ENCODE measurements at places on chromosomes 4 and X.

GRCh38 chr4:145868637-145869409 lies 69.8 kb downstream of the ZNF827 start:
- DNase-seq = no peak

DNA sequence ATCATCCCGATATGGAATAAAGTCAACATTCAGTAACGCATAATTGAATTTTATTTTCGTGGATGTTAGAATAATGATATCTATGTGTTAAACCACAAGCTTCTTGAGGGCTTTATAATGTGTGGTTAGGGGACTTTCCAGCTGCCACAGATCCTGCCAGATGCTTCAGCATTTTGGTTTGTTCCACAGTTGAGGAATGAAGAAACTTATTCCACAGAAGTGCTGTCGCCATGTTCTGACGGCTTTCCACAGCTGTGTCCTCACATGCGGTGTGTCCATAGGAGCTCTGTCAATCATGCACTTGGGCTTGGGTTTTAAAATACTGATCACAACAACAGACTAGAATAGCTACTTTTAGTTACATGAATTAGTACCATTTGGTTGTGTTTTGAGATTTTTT lies 411.9 kb downstream of the TRIML1 start:
- DNase-seq = no peak

DNA sequence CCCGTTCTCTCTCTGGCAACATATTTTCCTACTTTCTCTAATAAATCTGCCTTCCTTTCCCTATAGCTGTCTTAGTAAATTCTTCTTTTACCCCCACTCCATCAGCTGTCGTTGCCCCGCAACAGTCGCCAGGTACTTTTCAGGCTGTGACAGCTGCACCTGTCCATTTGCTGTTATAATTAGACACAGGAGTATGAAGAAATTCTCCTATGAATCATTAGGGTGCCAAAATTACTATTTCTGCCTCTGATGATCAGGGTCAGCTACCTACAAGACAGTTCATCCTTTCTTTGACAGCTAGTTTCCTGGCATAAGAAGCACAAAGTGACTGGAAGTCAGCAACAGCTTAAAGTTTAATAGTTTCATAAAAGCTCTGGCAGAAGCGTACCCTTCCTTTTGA lies 19.5 kb upstream of the GALNTL6 start:
- DNase-seq = no peak

GRCh38 chr4:91829531-91829930 lies 474.2 kb upstream of the GRID2 start:
- no peak for DNase-seq

DNA sequence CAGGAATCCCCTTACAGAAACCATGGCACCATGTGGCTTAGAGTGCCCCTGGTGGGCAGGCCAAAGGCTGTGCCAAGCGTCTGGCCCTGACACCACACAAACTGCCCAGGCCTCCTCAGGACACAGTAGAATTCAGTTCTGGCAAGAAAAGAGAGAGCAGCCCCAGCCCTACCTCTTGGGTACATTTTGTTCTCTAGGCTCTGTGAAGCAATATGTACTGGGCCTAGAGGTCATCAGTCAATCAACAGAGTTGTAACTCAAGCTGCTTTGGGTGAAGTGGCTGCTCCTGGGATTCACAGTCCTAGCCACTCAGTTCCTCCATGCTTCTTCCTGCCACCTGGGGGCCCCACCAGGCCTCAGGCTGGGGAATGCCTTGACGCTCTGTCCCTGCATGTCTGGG lies 158.1 kb upstream of the MAMLD1 start:
- DNase-seq = no peak

DNA sequence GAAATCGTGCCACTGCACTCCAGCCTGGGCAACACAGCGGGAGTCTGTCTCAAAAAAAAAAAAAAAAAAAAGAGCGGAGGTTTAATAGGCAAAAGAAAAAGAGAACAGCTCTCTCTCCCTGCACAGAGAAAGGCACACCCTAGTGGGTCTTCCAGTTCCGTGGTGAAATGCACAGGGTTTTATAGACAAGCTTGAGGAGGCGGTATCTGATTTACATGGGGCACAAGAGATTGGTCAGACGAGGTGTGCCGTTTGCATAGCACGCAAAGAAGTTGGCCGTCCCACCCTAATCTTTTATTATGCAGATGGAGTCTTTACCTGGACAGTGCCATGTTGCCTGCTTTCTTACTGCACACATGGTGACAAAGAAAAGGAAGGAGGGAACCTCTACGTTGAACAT lies 33.5 kb upstream of the REST start:
- DNase-seq = no peak

DNA sequence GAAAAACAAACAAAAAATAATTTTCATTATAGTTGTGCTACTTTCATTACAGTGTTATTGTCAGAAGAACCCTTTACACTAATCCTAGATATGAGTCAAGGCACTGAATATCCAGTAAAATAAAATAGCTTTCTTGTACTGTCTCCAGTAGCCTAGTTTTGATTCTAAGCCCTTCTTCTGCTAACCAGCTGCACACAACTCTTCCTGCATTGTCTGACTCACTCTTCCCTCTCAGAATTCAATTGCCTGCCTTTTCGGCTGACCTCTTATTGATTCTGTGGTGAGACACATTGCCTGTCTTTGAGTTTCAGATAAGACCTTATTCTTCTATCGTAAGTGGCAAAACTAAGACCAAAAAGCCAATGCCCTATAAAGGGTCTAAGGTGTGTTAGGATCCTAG lies 26.7 kb upstream of the PCDH18 start:
- no peak for DNase-seq

DNA sequence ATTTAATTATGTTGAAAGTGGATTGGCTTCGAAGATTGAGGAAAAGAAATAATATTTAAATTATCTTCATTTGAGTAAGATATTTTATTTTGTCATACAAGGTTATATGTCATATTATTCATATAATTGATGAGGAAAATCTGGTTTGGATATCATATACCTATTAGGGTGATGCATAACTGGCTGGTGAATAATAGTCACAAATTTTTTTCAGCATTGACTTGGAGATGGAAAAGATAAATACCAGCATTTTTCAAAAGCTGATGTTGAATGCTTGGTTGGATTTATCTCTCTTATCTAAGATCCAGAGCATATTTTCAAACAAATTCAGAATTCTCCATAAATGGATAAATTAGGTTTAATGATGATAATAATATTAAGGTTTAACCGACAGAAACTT lies 93.5 kb upstream of the SLIT2 start:
- DNase-seq = no peak

- DNase-seq = no peak
Measured at GRCh38 chr4:154433543-154433942, 58.1 kb downstream of the DCHS2 start.

DNA sequence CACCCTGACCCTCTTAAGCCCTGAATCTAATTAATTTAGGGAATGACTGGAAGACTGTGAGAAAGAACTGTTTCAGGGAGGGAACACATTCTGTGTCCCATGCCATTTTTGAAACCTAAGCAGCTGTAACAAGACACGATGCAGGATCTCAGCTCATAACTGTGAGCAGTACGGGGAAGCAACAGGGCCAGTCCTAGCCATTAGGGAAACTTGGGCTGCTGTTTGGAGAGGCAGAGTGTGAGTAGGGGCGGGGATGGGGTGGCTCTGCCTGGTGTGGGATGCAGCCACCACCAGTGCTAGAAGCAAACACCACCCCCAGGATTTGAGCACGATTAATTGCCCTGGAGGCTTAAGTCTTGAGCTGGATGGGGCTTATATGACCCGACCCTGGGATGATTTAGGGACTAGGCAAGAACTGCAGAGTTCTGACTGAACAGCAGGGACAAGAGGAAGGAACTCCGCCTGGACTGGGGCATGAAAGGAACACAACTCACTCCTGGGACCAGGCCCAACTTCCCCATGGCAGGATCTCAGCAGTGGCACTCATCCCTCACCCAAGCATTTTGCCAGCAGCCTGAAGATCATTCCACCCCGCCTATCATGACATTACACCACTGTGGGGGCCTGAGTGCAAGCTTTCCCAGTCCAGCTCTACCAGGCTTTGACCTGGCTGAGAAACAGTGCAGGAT lies 43.1 kb downstream of the ATRX start:
- no peak for DNase-seq

- no peak for DNase-seq
Measured at GRCh38 chr4:80074651-80075050, 1.6 kb upstream of the ANTXR2 start.

DNA sequence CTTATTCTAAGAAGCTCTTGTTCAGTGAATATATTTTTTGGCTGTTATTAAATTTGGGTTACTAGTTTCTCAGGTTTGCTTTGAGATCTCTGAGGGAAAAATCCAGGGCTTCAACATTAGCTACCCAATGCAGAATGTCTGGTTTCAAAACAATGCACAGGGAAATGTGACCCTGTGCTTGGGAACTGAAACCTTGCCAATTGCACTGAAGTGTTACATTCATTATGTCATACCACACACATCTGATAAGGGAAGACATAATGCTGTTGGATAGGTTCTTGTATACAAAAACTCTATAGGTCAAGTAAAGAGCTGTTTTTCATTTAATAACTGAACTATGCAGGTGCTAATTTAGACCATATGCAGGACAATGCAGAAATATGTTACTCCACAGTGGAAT lies 345.3 kb upstream of the BMP3 start:
- DNase-seq = no peak

DNA sequence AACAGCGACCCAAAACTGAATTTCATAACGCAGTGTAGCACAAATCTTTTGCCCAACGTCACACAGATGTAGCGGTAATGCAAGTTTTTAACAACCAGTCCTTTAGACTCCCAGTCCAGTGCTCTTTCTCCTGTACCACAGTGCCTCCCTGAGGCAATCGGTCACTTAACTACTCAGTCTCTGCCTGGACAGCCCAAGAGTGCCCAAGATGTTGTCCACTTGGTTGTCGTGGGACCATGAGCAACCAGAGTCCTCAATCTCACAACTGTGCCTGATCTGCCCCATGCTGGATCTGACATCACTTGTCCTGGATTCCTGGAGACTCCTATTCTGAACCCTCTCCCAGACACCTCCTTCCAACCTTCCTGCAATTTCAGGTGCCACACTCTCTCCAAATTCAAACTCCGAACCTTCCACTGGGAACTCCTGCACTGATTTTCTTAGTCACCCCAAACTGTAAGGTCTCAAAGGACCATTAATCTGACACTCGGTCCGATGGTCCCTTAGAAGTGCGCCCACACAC lies 702 bp downstream of the MMGT1 start:
- DNase-seq = peak; percentile 17

- no peak for DNase-seq
Measured at GRCh38 chr4:27828843-27829242, 968.2 kb downstream of the STIM2 start.

- DNase-seq = peak; percentile 0
Measured at GRCh38 chrX:46841346-46841745, 4.5 kb downstream of the RP2 start.

DNA sequence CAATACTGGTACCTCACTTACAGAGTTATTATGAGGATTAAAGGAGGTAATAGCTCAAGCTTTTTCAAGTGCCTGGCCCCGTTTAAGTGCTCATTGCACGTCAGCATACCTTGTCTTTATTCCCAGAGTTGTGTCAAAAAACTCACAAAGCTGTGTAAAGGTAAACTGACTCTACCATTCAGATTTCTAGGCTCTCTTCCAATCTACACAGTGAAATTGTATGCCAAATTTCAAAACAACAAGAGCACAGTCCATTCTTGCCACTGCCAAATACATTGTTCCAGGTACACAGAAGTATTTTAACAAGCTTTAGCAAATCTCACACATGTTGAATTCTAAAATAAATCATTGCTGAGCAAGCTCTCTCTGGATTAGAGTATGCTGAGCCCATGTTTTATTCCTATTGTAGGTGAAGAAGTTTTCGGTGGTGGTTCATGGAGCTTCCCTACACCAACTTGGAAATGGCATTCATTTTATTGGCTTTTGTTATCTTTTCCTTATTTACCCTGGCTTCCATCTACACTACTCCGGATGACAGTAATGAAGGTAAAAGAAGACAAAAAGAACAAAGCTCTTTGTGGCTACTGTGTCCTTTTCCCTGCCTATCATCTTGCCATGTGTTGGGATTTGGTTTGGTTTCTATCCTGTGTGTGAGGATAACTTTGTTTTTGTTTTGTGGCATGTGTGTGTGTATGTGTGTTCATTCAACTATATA lies 16.2 kb downstream of the SMIM31 start:
- no peak for DNase-seq

GRCh38 chr4:163744861-163745260 lies 250.4 kb downstream of the TMA16 start:
- no peak for DNase-seq

DNA sequence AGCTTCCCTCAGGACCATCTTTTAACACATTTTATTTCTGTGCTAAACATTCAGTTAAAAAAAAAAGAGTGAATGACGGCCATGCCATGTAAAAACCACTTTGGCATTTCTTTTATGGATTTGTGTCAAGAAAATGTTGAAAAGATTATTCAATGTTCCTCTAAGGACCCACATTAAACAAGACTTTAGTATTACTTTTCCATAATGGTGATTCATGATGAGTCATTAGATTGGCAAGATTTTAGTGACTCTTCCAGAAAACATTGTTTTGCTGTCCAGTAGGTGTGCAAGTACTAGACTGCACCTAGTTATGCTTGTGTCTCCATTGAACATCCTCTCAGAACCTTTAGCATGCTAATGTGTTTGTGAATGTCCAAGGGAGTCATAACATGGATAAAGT lies 748.6 kb downstream of the STPG2 start:
- no peak for DNase-seq

GRCh38 chr4:47031011-47031678 lies at the start of gene GABRB1:
Gene GABRB1, plus strand, starts transcription at chr4:47031567.
- peak; percentile 42 for DNase-seq

GRCh38 chrX:107776649-107777535 lies 641 bp upstream of the NCBP2L start:
- peak; percentile 75 for DNase-seq

GRCh38 chr4:148735432-148736155 lies 293.4 kb upstream of the NR3C2 start:
- DNase-seq = no peak

- DNase-seq = no peak
Measured at GRCh38 chrX:12007881-12008280, 130.4 kb upstream of the FRMPD4 start.

- no peak for DNase-seq
Measured at GRCh38 chrX:119516157-119516702, 48.0 kb downstream of the SLC25A5 start.

- no peak for DNase-seq
Measured at GRCh38 chrX:23732704-23733103, 10.4 kb downstream of the ACOT9 start.

DNA sequence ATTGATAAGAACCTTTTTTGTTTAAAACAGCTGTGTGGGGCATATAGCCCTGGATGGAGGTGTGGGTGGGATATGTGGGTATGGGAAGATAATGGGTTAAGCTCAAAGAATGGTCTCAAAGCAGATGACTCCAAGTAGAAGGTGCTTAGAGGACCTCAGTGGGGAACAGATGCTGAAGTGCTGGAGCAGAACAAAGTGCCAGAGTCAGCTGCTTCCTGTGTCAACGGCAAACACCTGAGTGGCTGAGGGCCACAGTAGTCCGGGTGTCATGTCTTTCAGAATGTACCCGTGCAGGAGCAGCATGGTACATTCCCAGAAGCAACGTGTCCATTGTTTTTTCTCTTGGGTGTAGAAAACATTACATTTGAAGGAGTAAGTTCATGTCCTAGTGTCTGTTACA lies 210.6 kb downstream of the CCNG2 start:
- no peak for DNase-seq
